ENCODE measurements at places on chromosomes 4 and X. TPM values are rescaled to one million over a fixed set of nuclear protein-coding genes. Genes with fewer than 3 reads are reported as not detected.

DNA sequence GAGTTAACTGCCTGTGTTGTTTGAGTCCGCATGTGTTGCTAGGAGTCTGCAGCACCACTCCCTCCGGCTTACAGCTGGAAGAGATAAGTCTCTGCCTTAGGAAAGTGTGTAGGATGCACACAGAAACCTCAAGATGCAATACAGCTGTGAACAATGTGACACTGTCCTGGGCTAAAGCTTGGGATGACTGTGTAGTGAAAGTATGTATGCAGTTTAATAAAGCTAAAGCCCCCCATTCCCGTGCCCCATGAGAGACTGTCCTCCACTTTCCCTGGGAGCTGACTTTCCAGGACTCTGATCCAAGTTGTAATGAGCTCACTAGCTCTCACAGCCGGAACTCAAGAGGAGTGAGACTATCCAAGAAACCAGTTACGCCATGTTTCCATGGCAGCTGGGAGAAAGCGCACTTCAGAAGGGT lies 156.6 kb upstream of the FTHL17 start:
- no peaks in the 10 kb centered on the region for H3K36me3 ChIP-seq
- no peaks in the 10 kb centered on the region for H3K4me1 ChIP-seq
- DNase-seq: no peak
- H3K27me3 ChIP-seq: no peaks in the 10 kb centered on the region

GRCh38 chrX:103187953-103188475 lies 26.9 kb upstream of the BEX4 start:
- H3K4me3 ChIP-seq: no peak overlapping the region
- no peaks in the 10 kb centered on the region for H3K4me1 ChIP-seq
- no peaks in the 10 kb centered on the region for H3K36me3 ChIP-seq
- DNase-seq: no peak
- H3K27ac ChIP-seq: no peak overlapping the region

DNA sequence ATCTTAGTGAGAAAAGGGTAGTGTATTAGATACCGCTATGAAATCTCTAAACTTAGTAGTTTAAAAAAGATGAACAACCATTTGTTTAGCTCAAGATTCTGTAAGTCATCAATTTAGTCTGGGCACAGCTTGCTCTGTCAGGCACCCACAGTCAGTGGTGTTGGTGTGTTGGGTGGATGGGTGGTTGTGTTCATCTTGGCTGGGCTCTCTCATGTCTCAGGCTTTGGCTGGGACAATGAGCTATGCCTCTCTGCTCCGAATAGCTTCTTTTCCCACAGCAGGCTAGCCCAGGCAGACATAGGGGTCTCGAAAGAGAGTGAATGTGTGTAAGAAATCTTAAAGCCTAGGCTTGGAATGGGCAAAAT lies 127.0 kb upstream of the GATB start:
- no peak overlapping the region for H3K4me3 ChIP-seq
- H3K4me1 ChIP-seq: no peaks in the 10 kb centered on the region
- H3K36me3 ChIP-seq: no peaks in the 10 kb centered on the region
- H3K27ac ChIP-seq: no peak overlapping the region

DNA sequence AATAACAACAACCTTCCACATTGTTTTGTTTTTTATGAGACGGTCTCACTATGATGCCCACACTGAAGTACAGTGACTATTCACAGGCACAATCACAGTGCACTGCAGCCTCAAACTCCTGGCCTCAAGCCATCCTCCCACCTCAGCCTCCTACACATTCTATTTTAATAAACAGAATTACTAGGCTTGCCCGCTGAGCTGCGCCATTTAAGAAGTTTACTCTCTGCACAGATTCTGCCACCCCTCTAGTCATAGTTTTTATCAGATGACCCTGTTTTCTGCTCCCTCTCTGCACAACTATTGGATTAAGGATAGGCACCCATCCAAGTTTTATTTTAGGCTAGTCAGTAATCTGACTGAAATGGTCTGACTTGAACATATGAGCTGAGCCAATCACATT lies 11.3 kb upstream of the COX18 start:
- H3K36me3 ChIP-seq: peaks cover 67% of the 10 kb centered on the region
- H3K4me3 ChIP-seq: no peak overlapping the region
- no peak overlapping the region for H3K27ac ChIP-seq
- no peak for DNase-seq
- no peaks in the 10 kb centered on the region for H3K27me3 ChIP-seq
- no peaks in the 10 kb centered on the region for H3K4me1 ChIP-seq

- no peaks in the 10 kb centered on the region for H3K27me3 ChIP-seq
- H3K36me3 ChIP-seq: no peaks in the 10 kb centered on the region
- H3K27ac ChIP-seq: no peak overlapping the region
- no peak overlapping the region for H3K4me3 ChIP-seq
Measured at GRCh38 chr4:19729886-19730651, 521.6 kb upstream of the SLIT2 start.

- no peak overlapping the region for H3K4me3 ChIP-seq
- DNase-seq: no peak
- no peaks in the 10 kb centered on the region for H3K36me3 ChIP-seq
Measured at GRCh38 chrX:41250867-41251266, 83.1 kb upstream of the DDX3X start.

SOWAHD gene
- total RNA-seq: not detected

ZNF275 gene
- total RNA-seq: 11.1 TPM
